ENCODE measurements at places on chromosomes 11 and 22. TPM values are rescaled to one million over a fixed set of nuclear protein-coding genes. Genes with fewer than 3 reads are reported as not detected.

CSF2RB gene
- total RNA-seq, result not detected

GRCh38 chr22:19996694-19997384, 19.8 kb downstream of the ARVCF start:
- no peak for DNase-seq

DNA sequence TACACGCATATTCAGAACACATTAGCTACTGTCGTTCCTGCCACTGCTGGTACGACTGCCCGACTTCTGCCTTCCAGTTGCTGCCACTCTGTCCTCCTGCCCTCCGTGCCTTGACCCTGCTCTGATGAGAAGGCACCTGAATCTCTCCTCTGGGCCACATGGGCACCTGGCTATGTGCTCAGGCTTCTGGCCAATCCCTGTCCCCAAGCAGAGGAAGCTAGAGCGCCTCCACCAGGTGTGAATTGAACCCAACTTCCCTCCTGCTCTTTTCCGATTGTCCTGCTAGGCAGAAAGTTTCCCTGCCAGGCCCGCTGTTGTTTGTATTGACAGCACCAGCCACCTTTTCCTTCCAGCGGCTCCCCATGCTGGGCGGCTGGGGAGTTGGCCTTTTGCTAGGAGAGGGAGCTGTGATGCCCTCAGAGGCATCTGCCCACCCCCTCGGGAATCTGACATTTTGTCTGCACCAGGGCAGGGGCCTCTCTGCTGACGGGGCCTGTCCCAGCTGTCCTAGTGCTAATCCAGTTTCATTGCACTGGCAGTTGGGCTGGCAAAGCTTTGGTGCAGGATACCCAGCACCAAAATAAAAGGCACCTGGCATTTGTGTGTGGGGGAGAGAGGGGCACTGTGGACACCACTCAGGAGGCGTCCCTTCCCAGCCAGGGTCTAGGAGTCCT, 118.0 kb downstream of the GRIK4 start:
- DNase-seq, result no peak

DNA sequence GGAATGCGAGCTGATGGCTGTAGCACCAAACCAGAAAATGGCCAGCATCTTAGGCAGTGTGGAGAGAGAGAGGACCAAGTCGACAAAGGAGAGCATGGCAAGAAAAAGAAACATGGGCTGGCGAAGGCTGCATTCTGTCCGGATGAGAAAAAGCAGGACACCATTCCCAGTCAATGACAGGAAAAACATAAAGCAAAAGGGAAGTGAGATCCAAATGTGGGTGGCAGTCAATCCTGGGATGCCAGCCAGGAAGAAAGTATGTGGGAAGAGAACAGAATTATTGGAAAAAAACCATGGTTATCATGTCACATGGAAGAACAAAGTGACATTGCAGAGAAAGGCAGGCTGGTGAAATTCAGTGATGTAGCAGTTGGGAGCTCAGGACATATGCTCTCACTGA, 36.9 kb upstream of the OR56A1 start:
- no peak for DNase-seq

- DNase-seq, result no peak
These were observed 20.1 kb upstream of the TSKU start for GRCh38 chr11:76762867-76763572.

All from progenitor cell of endocrine pancreas (in vitro differentiated cells).